ENCODE measurements at places on chromosomes 16 and 17.
A peak's percentile ranks its signal among the peaks of the same experiment; 100 is the strongest.

GRCh38 chr16:75556431-75556950, 439 bp upstream of the TMEM231 start:
- DNase-seq = no peak

DNA sequence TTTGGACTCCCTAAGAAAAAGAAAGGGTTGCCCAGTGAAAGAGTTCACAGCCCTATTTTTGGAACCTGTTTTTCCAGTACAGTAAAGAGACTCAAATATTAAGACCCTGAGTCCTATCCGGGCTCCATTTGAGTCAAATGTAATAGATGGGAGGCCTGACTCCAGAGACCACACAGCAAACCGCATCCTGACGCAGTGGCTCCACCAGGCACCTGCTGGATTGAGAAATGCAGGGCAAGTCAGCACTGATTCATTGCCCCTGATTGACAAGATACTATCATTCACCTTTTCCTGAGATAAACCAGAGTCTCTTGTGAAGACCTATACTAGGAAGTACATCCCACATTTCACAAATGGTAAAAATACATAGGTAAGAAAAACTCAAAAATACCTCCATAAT, 715.7 kb upstream of the SOX9 start:
- DNase-seq = no peak

GRCh38 chr17:68301438-68301959, 10.2 kb downstream of the ARSG start:
- no peak for DNase-seq

DNA sequence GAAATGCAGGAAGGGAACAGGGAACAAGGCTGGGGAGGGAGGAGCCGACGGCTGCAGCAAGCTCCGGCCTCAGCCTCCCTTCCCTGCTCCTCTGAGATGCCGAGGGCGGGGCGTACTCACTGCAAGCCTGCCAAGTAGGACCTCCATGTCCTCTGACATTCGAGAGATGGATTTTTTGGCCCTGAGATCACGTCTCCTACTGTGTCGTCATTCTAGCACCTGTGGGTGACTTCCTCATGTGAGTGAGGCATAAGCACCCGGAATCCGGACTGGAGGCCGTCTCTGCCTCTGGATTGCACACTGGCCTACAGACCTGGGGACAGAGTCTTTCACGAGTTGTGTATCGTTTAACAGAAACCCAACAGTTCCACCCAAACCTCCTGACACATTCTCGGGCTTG, 14.5 kb downstream of the MRM3 start:
- DNase-seq = no peak

DNA sequence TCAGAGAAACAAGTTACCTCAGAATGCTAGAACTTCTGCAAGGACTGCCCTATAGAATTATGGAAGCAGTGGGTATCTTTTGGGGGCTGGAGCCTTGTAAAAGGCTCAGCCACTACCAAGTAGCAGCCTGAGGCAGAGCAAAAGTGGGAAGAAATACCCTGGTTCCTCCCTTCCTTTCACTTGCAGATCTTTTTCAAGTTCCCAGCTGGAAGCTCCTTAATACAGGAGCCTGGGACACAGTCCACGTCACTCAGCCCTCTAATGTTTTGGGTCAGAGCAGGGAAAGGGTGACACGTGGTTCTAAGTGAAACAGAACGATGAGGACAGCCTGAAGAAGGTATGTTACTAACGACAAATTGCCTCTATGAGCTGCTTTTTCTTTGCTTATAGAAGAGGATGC, 93.1 kb downstream of the CNTNAP4 start:
- no peak for DNase-seq

DNA sequence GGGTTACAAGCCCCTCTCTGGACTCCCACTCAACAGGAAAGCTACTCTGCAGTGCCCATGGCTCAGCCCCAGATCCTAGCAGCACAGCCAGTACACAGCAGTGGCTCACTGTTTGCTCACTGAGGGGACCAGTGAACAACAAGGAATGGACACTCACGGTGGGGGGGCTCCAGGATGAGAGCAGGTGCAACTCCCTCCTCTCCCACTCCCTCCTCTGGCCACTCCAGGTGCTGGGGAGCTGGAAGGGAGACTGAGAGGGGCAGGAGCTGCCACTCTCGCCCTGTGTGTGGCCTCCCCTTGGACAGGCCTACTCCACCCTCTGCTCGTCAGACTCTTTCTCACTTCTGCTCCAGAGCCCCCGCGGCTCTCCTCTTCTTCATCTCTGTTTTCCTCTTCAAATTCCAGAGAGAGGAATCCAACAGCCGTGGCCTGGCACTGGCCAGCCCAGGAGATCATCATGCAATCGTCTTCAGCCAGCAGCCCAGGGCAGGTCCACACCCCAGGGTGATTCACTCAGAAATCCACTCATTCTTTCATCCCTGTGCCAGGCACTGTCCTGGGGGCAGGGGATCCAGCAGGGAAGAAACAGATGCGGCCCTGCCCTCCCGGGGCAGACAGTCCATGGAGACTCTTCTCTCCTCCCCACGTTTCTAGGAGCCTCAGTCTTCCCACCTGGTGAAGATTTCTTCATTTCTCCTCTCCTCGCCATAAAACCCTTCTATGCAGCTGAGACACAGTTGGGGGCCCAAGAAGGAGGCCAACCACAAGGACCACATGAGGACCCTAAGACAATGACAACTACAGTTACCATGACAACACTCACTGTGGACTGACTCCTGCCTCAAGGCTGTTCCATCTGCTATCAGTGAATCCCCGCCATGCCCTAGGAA, 30.7 kb downstream of the CFAP20 start:
- DNase-seq = no peak

DNA sequence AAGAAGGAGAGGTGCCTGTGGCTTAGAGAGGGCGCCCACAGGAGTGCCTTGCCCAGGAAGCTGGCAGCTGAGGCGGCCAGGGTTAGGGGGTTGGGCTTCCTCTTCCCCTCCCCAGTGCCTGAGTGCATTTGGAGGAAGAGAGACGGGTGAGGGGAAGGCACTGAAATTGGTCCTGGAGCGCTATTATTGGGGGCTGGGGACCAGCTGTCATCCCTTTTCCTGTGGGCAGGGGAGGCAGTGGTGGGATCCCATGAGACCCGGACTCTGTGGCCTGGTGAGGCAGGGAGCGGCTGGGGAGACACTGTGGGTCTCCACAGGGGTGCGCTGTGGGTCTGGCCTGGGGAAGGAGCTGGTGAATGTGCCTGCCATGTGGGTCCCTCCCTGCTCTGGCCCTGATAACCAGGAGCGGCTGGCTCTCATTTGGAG, 259.7 kb downstream of the SEC14L1 start:
- no peak for DNase-seq

GRCh38 chr16:90008708-90009145, 10.5 kb downstream of the DBNDD1 start:
- DNase-seq = no peak

- no peak for DNase-seq
Observed at GRCh38 chr17:67055811-67056745, 11.7 kb downstream of the CACNG1 start.

DNA sequence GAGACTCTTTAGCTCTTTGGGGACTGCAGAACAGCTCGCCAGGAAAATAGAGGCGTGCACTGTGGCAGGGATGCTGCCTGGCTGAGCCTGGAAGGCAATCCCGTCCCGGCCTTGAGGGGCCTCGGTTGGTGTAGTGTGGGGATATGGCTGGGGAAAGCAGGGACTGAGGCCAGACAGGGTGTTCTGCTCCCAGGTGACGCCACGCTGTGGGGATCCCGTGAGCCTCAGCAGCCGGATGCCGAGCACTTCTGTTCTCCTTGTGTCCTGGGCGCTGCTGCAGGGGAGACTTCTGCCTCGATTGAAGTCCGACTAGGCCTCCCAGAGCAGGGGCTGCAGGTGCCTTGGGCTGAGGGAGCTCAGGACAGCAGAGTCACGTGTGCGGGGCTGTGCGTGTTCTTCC, 72.6 kb downstream of the BANP start:
- DNase-seq = no peak

- DNase-seq = no peak
Observed at GRCh38 chr16:86429663-86430062, 80.7 kb upstream of the FOXF1 start.

- DNase-seq = no peak
Observed at GRCh38 chr16:11091021-11091785, 146.8 kb downstream of the CLEC16A start.

DNA sequence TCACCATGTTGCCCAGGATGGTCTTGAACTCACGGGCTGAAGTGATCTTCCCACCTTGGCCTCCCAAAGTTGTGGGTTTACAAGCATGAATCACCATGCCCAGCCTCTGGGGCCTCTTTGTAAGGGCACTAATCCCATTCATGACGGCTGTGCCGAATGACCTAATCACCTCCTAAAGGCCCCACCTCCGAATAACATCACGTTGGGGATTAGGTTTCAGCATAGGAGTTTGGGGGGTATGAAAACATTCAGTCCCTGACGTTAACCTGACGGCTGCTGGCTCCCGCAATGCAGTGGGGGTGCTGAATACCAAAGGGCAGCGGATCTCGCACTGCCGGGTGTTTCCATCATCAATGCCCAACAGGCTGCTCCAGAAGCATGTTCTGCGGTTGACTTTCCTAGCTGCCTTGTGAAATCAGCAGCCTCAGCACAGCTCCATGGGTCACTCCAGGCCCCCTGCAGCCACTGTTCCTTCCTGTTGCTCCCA, 120.8 kb upstream of the SEC14L1 start:
- no peak for DNase-seq

DNA sequence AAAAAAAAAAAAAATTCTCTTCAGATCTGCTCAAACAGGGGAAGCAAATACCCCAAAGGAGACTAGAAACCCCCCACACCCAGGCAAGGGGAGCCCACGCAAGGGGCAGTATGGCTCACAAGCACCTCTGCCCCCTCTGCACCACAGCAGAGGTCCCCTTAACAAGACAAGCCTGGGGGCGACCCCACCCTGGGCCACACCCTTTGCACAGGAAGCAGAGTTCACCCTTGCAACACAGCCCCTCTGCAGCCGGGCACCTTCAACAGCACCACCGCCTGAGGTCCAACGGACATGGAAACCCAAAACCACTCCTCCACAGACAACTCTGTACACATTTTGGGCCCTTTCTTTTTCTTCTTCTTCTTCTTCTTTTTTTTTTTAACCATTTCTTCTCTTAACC, 12.8 kb downstream of the AXIN1 start:
- DNase-seq = no peak

- DNase-seq = no peak
Observed at GRCh38 chr17:69503711-69504110, 89.2 kb downstream of the MAP2K6 start.

DNA sequence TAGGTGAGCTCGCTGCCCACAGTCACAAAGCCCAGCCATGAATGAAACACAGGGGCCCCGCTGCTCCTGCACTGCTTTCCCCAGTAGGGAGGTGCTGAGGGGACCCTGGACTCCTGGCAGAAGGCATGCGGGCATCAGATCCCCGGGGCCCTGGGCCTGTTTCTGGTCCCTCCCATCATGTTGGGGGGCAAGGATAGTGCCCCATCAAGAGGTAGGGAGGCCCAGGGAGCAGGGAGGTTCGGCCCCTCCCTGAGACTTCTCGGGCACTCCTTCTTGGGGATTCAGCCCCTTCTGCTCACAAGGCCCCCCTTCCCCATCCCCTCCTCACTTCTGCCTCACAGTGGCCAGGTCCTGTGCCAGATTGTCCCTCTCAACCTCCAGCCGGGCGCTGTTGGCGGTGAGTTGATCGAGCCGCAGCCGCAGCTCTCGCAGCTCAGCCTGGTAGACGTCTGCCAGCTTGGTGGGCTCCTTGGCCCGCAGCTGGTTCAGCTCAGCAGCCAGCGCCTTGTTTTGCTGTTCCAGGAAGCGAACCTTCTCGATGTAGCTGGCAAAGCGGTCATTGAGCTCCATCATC, 515 bp downstream of the GFAP start:
- DNase-seq = no peak

DNA sequence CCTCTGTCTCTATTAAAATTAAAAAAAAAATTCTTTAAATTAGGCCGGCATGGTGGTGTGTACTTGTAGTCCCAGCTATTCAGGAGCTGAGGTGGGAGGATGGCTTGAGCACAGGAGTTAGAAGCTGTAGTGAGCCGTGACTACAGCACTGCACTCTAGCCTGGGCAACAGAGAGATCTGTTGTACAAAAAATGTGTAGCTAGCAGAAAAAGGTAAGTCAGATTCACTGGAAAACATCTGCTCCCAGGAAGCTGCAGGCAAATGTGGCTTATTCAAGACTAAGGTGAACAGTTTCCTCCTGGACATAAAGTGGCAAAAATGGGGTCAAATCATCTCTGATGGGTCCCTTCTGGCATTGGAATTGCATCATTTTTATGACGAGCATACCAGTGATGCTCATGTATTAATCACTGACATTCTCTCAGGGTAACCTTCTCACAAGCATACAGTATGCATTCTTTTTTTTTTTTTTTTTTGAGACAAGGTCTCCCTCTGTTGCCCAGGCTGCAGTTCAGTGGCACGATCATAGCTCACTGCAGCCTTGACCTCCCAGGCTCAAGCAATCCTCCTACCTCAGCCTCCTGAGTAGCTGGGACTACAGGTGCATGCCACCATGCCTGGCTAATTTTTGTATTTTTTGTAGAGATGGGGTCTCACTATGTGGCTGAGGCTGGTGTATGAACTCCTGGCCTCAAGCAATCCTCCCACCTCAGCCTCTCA, 48.7 kb downstream of the CPPED1 start:
- no peak for DNase-seq

DNA sequence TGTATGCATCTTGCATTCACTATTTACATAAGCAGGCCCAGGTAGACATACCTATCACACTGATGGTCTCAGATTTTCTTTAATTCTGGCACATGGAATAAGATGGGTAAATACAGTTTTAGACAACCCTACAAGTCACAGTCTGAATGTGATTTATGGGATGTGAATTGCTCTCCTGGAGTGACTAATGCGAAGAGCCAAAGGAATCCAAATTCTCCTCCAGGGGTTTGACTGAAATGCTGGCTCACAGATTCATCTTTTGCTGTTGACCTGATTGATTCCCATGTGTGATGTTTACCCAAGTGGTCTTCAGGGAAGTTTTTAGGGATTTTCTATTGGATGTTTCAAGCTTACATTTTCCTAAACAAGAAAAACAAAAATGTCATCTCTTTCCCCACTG, 277.9 kb upstream of the MON1B start:
- no peak for DNase-seq

DNA sequence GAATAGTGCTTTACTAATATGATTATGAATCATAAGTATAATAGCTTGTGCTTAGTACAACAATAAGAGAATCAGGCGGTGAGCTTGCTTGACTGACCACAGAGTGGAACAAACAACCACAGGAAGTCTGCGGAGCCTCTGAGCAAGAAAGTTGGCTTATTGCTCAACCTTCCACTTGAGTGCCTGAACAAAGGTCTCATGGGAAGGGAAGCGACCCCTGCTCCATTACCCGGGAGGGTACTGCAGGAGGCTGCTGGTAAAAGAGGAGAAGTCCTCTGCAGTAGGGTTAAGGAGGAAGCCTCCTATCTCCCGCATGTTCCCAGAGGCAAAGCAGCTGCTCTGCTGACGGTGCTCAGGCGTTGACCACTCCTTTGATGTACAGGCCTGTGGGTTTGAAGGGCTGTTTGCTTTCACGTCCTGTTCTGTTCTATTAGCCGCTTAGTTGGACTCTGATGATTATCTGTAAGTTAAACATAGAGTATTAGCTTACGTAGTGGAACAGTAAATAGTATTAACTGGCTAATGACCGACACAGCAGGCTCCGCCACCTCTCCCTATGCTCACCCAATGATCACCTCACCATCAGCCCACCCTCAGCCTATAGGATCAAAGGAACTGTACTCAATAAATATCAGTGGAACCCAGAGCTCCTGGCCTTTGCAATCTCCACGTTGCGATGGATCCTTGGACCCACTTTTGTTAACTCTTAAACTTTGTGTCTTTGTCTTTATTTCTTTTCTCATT, 17.5 kb downstream of the ALOX15B start:
- DNase-seq = peak; percentile 76
